ENCODE measurements at places on chromosomes 12 and 14.
A peak's percentile ranks its signal among the peaks of the same experiment; 100 is the strongest.

DNA sequence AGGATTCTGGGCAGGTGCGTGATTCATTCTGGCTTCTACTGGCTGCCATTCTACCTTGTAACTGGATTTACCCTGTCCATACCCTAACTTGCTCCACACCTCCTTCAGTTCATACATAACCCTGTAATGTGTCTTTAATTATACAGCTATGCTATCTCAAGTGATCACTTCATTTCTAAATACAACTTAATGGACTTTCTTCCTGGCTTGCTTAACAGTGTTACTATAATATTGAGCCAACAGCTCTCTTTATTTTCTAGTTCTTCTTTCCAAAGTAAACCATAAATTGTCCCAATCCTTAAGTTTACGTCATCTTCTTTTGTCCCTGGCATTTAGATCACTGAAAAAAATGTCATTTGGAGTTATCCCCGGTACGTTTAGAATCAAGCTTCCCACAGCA, 75.9 kb upstream of the KCNJ8 start:
- no peak for DNase-seq

- peak; percentile 74 for DNase-seq
These were observed at the start of gene TESPA1 for GRCh38 chr12:54984658-54985376. Gene TESPA1, minus strand, starts transcription at chr12:54984762. Its CDS starts 10,200 bp downstream, at chr12:54974562.

- DNase-seq, result no peak
These were observed 4.7 kb upstream of the EPYC start for GRCh38 chr12:91009319-91009950.

DNA sequence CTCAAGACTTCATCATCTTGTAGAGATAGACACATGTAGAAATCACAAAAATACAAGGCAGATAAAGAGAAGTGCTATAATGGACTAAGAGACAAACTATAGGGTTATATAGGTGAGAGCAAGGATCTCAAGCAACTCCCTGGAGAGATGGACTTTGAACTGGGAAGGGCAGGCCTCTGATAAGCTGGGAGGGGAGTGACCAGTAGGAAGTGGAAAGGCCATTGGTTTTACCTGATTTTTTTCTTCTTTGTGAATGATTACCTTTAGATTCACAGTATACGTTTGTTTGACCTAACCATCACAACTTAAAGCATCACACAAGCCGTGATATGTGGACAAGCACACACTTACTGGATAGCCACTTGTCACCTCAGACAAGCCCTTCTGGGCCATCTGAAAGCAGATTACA, 5.2 kb upstream of the TEP1 start:
- no peak for DNase-seq

DNA sequence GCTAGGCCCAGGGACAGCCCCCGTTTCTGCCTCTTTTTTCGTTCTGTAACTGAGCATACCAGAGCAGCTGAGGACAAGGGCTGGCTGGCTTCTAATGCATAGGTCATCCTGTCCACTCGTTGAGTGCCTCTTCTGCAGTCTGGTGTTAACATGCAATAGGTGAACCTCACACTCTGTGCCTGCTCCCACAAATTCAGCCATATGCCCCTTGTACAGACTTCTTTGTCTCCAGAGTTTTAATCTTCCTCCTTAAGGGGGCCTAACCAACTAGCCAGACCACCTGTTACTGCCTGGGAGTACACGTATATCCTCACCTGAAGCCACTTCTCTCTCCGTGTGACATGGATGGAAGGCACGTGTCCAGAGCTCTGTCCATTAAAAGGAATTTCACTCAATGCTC, 111.1 kb downstream of the SLC15A4 start:
- DNase-seq, result no peak

DNA sequence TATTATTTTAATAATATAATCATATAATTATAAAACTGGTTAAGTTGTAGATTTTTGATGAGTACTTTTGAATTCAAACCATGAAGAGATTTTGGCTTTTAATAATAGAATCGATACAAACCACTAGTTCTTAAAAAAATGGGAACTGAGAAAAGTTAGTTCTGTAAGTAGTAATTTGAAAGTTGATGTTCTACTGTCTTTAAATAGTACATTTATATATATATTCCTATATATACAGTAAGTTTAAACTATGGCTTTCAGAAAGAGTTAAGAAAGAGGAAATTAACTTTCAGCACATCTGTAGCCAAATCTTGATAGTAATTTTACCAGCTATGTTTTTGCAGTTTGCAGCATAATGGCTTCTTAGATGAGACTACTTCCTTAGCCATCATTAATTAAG, 7.8 kb downstream of the LRRK2 start:
- DNase-seq, result no peak

DNA sequence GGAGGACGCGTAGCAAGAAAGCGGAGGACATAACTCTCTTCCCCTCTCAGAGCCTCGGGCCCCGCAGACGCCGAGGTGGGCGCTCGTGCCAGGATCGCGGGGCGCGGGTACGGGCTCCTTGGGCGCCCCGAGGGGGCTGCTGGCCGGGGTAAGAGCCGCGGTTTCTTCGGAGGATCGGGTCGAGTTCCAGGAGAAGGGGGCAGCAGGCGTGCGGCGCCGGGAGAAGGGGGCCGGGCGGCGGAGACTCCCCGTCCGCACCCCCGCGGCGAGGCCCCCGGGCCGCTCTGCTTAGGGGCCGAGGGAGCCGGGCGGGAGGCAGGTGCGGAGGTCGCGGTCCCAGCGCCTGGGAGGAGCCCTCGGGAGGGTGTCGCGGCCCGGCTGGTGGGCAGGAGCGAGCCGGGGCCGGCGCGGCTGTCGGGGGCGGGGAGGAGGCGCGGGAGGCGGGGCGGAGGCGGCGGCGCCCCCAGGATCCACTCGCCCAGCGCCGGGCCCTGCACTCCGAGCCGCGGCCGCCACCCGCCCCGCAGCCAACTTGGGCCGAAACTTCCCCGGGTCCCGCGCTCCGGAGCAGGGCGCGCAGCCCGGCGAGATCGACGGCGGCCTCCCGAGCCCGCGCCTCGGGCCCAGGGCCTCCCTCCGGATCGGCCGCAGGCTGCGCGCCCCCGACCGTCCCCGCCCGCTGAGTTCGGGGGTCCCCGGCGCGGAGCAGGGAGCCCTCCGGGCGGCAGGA, 64.4 kb downstream of the FBXL14 start:
- no peak for DNase-seq

DNA sequence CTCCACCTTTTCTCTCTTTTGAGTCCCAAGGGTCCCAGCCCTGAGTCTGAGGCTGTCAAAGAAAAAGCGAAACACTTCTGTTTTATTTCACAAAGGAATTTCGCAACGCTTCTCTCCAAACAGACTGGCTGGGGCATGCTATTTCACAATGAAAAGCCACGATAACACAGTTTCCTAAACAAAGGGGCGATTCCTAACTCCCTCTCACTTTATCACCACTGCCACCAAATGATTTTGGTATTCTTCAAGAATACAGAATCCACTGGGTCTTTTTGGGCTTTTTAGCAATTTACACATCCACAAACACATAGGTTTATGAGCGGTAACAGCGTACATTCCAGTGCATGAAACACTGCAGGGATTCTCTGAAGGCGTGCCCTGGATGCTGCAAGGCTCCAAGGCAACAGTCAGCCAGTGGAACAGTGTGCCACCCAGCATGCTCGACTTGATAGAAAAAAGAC, 161.2 kb downstream of the DAD1 start:
- no peak for DNase-seq

- DNase-seq, result no peak
These were observed 74.8 kb upstream of the FOXN3 start for GRCh38 chr14:89491711-89492381.

GRCh38 chr12:132443091-132443490, 46.9 kb upstream of the FBRSL1 start:
- no peak for DNase-seq

- DNase-seq, result no peak
These were observed 412 bp upstream of the SNW1 start for GRCh38 chr14:77761205-77761931.

DNA sequence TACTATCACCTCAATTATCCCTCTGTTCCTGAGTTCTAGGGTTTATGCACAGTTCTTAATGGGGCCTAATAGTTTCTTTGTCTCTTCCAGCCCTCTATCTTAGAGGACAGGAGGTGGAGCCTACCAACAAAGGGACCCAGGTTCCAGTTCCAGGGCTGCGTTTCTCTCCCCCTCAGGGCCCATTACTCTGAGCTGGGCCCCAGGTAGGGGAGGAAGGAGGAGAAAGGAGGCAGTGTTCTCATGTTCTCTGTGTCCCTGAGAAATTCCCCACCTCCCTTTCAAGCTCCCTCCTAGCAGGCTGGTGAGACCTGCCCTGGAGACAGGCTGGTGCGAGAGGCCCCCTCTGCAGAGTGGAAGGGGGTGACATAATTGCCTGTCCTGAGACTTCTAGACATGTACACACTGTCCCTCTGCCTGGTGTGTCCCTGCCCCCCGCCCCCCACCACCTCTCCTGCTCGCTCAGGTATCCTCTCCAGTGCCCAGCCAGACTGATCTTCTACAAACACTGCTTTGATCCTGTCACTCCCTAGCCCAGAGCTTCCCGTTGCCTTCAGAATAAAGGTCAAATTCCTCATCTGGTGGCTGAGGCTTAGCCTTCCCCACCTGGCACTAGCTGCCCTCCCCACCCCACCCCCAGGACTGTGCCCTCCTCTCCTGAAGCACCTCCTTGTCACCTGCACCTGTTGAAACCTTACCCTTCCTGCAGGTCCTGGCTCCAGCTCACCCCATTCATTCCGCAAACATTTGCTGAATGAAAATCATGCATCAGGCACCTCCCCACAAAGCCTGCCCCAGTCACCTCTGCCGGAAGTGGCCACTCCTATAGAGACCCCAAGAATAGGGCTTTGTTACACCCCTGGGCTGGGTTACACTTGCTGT, 21.1 kb upstream of the KRT8 start:
- no peak for DNase-seq

DNA sequence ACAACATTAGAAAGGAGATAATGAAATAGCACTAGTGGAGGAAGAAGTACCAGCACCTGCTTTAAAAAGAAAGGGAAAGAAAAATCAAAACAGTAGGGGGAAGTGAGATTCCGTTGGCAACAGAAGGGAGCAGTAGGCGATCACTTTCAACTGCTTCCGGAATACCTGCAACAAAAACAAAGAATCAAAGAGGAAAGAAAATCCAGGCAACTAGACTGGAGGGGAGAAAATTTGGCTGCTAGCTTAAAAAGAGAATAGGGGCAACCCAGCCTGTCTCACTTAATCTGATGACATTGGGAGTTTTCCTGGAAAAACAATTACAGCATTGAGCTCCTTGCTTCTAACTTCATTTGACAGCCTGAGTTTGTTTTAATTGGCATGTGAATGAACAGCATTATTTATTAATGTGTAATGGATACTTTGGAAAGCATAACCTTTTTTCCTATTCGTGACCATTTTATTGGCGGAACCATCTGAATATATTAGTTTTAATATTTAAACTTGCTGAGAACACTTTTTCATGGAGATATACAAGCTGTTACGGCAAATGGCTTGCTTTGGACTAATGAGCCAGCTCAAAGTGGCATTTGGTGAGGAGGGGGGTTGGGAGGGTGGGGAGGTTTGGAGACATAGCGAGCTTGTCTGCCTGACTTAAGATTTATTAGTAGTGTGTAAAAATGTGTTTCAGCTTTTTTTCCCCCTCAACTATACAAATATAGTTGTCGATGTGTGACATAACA, 2.5 kb upstream of the DACT1 start:
- no peak for DNase-seq

Measured in activated T-cell treated with anti-CD3 and anti-CD28 coated beads for 1 hour (primary cell).